ENCODE measurements at places on chromosomes 12 and 14.

DNA sequence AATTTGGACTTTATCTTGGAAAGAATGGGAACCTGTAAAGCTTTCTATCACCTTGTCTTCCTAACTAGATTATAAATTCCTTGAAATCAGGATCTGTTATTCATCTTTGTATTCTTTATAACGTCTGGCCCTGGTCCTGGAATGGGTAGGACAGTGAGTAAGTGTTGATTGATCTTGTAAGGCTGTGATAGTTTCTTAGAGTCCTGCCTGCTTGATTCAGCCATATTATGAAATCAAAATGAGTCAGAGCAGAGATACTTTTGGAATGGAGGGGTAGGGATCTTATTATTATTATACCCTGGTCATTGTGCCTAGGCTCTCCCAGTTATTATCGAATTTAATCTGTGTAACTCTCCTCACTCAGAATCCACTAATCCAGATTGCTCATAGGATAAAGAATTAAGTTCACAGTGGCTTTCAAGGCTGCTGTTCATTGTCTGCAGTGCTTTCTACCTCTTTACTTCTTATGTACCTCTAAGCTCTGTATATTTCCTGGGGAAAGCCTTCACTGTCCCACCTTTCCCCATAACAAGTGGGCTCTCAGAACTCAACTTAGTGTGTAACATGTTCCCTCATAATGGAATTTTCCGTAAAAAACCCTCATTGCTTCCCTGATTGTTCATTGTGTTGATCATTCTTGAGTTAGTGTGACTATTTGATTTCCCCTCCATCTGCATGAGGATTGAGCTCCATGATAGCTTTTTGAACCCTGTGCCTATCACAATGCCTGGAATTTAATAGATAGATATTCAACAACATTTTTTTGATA, 93.3 kb downstream of the DAAM1 start:
- DNase-seq: no peak

DNA sequence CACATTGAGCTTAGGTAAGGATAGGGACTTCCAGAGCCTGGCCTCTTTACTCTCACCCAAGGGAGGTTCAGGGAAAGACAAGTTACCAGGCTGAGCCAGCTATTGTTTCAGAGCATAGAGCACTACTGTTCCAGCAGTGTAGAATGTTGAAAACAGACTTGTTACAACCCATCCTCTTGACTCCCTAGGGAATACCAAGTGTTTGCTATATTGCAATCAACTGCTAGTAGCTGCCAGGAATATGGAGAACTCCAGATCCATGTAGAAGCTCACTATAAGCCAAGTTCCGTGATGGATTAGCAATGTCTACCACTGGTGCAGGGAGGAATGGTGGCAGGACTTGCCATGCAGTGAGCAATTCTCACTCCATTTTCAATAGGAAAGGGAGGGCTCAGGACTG, 199.8 kb upstream of the RBM19 start:
- DNase-seq: no peak

DNA sequence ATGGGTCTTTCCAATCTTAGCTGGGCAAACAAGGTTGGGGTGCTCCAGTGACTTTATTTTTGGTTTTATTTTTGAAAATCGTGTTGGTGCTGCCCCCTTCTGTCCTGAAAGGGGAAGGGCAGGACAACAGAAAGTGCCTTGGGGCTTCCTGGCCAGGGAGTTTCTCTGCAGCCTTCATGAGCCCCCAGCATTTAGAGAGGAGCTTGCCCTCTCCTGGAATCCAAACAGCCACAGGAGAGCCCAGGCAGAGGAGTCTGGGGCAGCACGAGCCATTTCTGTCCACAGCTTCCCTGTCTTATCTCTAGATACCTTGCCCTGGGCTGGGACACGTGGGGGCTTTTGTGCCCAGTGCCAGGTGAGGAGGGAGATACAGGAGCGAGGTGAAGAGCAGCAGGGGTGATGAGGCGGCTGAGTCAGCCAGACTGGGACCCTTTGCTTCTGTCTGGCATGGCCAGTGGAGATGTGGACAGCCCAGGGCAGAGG, 4.4 kb upstream of the C1RL start:
- peak; percentile 67 for DNase-seq

DNA sequence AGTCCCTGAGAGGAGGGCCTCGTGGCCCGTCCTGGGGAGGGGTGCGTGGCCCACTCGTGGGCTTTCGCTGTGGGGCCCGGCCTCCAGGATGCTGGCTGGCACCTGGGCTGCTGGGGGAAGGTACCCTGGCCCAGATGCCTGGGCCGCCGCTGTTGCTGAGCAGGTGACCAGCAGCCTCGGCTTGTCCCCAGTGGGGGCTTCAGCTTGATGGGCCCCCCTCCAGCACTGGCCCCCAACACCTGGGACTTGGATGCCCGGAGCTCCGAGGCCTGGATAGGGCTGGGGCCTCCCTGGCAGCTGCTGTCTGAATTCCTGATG, 10.8 kb downstream of the KIF26A start:
- DNase-seq: no peak

DNA sequence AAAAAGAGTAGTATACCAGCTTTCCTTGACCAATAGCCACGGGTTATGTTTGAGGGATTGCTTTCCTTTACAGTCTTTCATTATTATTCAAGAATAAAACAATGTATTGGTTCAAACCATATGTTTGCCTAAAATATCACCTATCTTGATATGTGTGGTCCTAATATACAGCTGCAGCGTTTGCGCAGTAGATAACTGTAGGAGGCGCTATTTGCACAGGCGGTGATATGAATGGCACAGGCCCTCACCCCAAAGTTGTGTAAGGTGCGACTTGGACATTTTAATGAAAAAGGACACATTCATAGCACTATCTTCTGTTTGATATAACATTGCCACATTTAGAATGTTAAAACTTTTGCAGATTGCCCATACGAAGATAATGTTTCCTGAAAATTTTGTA, 298.4 kb downstream of the TRHDE start:
- DNase-seq: peak; percentile 10

GRCh38 chr12:122185079-122185478, 2.2 kb downstream of the LRRC43 start:
- DNase-seq: no peak
